Stimulated activated CD8-positive, alpha-beta memory T cell treated with anti-CD3 and anti-CD28 coated beads, Interleukin-4, amount 100 ng/mL, for 1 hour (primary cell): ENCODE measurements at places on chromosomes 7 and 10.

DNA sequence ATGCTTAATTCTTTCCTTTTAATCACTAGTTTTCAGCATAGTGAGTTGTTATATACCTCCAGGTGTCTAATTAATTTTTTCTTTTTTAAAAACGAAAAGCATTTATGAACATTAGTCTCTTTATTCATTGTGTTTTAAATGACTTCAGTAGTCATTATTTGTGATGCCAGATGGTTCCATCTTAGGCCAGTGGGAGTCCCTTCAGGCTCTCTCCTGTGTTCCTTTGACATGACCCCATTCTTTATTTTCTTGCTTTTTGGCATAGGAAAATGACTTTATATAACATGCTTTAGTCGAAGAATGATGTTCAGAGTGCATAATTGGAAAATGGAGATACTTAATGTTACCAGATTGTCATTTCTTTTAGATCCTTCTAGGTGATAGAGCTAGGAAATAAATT lies 24.4 kb downstream of the MKLN1 start:
- DNase-seq = no peak

DNA sequence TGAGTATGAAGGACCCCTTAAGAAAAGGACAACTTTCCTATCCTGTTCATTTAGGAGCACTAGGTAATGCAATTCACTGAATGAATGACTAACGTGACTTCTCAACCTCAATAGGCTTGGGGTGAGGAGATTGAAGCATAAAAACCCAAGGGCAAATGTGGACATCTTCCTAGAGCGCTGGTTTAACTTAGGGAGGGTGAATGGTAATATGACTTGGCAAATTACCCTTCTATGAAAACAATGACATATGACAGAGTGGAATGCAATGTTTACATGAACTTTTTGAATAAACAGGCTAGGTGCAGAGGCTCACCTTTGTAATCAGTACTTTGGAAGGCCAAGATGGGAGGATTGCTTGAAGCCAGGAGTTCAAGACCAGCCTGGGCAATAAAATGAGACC lies 83.9 kb upstream of the ANK3 start:
- no peak for DNase-seq

DNA sequence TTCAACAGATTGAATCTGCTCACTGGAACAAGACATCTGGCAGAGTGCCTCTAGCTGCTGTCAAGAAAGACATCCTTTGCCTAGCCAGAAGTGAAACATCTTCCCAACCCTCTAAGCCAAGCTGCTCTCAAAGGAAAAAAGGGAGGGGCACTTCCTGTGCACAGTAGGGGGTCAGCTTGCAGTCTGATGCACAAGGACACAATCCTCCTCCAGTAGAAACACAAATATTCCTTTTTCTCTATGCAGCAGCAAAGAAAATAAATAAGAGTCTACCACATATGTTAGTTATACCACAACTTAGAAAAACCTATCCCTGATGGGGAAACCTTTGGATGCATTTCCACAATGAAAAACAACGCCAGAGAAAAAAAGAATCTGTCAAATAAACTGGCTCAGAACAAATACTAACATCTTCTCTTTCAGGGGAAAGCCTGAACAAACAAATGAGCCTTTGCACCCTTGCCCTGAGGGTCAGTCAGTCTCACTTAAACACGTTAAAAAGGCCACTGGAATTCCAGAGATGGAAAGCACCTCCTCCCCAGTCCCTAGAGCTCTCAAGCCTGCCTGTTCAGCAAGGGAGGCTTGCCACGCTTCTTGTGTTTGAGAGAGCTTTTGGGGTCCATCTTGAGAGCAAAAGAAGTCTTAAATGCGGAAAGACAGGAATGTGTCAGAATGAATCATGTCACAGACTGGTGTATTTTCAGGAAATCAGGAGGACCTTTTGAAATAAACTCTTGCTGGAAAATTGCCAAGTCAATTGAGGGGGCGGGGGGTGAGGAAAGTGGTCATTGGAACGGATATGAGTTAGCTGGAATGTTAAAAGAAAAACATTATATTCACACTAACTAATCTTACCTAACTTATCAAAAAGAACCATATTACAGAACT lies 7.5 kb downstream of the LAMB1 start:
- no peak for DNase-seq

DNA sequence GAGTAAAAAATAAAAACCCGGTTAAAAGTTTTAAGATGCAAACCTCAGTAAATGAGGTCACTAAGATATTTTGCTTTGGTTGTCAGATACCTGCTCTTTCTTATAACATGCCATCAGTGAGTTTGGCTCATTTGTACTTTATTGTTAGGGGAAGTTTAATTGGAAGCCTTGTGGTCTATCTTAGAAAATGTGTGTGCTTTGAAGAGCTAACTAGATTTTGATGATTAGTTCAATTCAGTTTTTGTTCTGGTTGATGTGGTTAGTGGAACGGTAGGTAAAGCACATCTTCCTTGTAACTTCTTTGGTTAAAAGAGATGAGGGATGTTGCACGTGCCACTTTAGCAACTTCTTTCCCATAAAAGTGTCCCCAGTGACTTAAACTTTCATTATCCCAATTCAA lies 353.4 kb upstream of the GALNT17 start:
- DNase-seq = no peak

DNA sequence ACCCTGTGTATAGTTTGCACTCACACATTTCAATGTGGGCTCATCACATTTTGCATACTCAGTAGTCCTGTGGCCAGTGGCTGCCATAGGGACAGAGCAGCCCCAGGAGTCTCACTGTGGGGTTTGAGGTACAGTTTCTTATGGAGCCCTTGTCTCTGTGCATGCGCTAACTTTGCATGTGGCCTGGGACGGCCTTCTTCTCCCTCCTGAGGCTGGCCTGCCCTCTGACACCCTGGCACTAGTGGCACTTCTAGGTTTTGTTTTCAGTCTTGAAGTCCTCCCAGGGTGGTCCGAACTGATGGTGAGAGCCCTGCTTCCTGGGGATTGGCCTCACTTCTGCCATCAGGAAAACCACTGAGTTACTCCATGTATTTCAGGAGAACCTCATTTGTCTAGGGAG lies 21.2 kb downstream of the NACAD start:
- no peak for DNase-seq

DNA sequence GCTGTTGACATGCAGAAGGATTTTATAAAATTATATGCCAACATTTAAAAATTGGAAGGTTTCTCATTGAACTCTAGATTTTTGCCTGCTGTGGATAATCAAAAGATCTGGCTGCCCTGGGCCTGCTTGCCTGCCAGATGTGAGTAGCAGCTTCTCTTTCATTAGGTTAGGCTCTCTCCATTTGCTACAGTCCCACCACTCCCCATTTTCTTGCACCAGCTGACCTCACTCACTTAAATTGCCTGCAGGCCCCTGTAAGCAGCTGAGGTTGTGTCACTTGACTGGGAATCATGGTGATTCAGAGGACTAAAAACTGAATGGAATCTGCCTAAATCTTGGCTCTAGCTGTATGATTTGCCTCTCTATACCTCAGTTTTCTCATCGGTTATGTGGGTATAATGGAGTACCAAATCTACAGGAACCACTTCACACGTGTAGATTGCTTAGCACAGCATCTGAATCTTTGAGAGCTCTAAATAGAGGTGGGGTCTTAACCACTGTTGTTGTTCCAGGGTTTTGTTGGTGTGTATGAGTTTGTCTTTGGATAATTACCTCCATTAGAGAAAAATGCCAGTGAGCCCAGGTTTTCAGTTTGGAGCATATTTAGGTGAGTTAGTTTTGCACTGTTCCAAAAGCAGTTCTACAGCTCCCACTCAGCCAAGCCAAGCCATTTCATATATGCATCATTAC lies 18.6 kb upstream of the RAPGEF5 start:
- no peak for DNase-seq

DNA sequence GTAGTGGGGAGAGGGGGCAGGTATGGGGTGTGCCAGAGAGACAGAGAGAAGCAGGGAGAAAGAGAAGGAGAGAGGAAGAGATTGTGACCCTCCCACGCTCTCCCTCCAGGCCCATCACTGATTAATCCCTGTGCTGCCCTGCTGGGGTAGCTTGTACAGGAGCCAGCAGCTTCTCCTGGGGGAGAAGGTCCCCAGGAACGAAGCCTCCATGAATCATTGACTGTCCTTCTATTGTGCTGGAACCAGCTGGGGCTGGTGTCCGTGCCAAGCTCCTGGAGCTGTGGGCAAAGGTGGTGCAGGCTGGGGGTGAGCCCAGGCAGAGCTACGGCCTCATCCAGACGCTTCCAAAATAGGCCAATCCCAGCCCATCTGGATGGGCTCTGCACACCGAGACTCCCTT lies 20.9 kb downstream of the AQP1 start:
- DNase-seq = no peak

DNA sequence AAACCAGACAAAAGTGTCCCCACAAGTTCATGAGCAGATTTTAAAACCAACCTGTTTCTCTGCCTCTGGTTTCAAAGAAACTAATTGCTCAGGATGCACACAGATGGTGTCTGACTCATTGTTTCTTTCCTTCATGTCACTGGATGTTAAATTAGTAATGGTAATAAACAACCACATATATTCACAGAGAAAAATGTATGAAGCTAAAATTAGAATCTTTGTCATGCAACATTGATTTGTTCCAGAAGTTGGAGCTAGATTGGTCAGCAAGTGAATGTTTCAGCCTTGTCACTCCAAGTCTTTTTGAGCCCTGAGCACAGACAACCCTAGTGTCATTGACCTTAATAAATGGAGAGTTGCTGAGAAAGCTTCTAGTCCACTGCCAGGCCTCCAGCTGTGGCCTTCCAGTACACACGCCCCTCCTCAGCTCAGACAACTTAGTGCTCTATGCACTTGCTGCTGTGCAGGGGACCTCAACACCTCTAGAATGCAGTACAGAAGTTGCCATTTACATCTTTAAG lies 175.9 kb downstream of the CCDC71L start:
- DNase-seq = no peak

DNA sequence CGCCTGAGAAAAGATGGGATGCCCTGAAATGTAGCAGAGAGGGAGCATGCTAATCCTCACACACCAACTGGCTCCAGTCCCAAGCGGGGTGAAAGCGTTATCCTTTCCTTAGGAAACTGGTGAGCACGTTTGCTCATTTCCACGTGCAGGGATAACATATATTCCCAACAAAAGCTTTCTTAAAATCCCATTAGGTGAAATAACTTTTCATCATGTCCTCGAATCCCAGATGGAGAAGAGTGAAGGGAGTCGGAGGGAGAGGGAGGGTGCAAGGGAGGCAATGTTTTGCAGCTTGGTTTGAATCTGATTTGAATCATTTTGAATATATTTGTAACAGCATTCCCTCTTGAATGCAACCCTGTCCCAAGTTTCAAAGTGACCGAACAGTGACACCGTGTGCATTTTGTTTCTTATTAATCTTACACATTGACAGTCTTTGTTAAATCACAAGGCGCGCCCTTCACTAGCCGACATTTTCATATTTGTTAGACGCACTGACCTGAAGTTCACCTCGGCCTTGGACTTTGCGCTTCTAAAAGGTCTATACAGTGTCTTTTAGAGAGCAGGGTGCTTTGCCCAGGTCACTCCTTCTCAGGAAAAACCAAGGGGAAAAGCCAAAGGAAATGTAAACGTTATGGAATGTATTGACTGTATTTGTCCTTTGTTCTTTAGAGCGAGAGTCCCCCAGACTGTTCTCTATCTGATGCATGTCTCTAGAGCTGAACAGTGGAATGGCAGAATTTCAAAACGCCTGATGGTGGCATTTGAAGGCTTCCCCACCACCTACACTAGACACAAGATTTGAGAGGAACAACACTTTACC lies 3.1 kb upstream of the HOXA4 start:
- DNase-seq = no peak

- no peak for DNase-seq
These were observed 67.8 kb downstream of the SFMBT2 start for GRCh38 chr10:7343040-7343439.

DNA sequence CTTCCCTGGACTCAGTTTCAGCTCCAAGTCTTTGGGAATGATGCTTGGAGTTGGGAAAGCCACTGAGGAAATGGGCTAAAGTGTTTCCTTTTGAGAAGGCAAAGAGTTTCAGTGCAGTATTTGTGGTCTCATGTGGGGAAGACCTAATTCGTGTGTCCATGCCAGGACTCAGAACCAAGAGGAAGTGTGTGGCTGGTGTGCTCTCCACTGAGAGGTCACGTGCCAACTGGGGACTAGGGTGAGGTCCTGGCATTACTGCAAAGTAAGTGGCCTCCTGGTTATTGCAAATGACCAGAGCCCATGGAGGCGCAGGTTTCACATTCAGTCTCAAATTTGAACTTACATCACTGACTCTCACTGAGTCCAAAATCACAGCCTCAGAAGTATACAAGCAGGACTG lies 48.6 kb upstream of the ITPRID1 start:
- DNase-seq = no peak

DNA sequence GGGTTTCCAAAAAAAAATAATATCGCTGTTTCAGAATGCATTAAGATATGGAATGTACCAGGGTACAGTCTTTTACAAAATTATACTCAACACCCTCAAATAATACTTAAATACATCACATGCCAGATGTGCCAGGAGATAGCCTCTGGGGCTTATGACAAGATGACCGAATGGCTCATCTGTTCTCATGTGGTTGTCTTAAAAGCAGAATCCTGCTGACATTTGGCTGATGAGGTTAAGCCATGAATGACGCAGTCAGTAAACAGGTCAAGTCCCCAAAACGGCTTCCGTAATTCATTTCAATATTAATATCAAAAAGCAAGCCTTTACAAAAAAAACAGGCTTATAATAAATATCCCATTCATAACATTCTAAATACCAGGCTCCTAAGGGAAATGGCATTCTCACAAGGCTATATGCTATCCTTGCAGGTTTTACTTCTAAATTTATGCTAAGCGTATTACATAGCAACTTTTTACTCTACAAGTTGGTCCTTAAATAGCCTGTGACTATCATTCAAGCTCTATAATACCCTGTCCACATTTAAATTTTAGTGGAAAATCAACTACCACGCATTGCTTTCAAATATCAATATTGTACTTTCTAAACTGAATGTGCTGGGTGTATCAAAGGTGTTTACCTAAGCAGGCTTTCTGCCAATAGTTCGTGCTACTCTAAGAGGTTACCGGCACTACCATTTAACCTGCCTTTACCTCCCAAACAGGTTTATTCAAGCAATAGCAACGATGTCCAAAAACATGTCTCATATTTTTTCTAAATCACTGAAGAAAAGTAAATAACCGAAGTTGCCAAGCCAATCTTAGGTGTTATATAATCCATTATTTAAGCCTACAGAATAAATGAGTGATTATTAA lies 15.6 kb downstream of the SMURF1 start:
- no peak for DNase-seq

GRCh38 chr7:18429547-18429946 lies 66.0 kb upstream of the HDAC9 start:
- DNase-seq = no peak

GRCh38 chr7:96238474-96238873 lies 83.4 kb downstream of the SLC25A13 start:
- DNase-seq = no peak
